ENCODE measurements at places on chromosomes 1 and 21.

DNA sequence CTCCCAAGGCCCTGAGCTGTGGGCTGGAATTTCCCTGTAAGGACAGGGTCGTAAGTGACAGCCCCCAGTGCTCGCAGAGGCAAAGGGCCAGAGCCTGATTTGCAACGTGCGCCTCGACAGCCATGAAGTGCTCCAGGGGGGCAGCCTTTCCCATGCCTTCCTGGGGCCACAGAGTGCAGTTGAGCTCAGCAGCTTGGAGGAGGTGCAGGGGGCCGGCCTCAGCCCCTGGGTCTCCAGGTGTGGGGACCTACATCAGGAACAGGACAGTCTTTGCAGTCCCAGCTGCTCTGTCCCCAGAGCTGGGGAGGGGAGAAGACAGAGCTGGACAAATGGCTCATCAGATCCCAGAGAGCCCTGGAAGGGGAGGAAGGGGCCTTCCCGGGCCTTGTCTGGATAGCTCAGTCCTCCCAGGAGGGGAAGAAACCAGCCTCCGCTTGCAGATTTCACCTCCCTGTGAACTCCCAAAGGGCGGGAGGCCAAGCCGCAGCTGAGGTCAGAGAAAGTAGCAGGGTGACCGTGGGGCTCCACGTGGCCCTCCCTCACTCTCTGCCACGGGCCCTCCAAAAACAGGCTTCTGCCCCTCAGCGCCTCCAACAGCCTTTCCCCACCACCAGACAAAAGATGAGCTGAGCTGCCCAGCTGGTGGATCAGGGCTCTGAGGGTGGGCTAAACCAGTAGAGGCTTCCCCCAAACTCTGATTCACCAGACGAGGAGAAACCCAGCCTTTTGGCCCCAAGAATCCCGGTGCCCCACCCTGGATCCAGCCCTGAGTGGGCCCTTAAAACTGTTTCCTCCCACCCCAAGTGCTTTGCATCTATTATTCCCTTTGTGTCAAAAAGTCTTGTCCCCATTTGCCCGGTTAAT is 76.5 kb downstream of the DHRS3 start:
- no peak for DNase-seq

DNA sequence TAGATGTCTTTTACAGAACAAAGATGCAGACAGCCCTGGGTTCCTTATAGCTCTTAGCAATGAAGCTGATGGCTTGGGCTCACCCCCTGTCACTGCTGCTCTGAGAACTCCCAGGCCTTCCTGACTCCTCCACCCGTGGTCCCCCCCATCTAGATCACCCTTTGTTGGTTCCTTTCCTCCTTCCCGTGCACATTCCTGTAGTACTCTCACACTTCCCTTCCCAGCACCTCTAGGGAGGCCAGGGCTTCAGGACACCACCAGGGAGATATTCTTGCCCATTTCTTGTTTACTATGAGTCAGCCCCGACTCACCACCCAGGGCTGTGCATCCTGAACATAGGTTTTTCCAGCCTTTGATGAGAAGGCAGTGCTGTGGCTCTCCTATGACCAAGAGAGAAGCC is 14.4 kb upstream of the NOS1AP start:
- DNase-seq, result no peak

DNA sequence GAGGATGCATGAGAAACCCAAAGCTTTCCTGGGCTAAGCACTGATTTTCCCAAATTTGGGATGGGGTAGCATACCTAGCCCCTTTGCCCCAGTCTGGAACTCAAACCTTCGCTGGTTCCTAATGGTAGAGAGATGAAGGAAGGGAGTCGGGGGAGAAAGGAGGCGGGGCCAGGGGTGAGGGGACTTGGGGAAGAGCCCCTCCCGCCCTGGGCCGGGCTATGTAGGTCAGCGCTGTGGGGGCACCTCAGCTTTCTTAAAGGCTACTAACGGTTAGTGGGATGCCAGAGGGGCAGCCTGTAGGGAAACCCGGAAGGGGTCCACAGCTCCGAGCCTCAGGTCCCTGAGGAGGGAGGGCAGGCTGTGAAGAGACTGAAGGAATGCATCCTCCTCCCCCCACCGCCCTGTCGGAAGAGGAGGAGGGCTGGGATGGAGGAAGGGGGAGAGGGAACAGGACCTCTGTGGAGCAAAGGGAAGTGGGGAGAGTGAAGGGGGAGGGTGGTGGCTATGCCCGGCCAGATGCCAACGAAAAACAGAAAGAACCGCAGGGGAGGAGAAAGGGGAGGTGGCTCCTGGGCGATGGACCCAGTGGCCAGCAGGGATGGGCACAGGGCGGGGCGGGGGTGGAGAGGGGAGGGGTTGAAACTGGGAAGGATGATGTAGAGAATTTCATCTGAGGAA is 1.3 kb downstream of the CADM3 start:
- no peak for DNase-seq

- DNase-seq, result no peak
These were observed 1.7 kb downstream of the FAM78B start for GRCh38 chr1:166164995-166165660.

GRCh38 chr21:36260802-36261201 is 59.2 kb upstream of the MORC3 start:
- no peak for DNase-seq

GRCh38 chr1:246750752-246751151 is 26.5 kb downstream of the SCCPDH start:
- no peak for DNase-seq

- DNase-seq, result no peak
These were observed 2.7 kb upstream of the MGST3 start for GRCh38 chr1:165628147-165628822.

- DNase-seq, result no peak
These were observed 11.9 kb downstream of the ADGRB2 start for GRCh38 chr1:31752258-31752657.

- DNase-seq, result no peak
These were observed 20.0 kb downstream of the ADGRL2 start for GRCh38 chr1:81820765-81821164.

- DNase-seq, result no peak
These were observed 183.5 kb downstream of the RUNX1 start for GRCh38 chr21:34865400-34866241.

- DNase-seq, result no peak
These were observed 12.7 kb upstream of the B3GALNT2 start for GRCh38 chr1:235516862-235517446.

DNA sequence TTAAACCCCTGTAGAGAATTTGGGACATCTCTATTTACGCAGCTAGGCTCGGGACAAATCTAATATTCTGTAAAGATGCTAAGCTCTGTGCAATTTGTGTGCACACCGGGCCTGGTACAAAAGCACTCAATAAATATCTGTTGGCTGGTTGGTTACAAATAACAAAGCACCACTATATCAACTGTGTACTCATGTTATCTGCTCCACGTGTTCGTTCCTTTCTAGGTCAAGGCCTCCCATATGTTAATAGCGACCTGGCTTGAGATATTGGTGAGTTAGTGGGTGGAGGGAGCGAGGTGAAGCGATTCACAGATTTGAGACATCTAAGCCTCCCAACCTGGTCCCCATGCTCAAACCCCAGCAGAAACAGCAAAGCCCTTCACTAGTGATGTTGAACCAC is 47.1 kb upstream of the KAZN start:
- DNase-seq, result no peak

DNA sequence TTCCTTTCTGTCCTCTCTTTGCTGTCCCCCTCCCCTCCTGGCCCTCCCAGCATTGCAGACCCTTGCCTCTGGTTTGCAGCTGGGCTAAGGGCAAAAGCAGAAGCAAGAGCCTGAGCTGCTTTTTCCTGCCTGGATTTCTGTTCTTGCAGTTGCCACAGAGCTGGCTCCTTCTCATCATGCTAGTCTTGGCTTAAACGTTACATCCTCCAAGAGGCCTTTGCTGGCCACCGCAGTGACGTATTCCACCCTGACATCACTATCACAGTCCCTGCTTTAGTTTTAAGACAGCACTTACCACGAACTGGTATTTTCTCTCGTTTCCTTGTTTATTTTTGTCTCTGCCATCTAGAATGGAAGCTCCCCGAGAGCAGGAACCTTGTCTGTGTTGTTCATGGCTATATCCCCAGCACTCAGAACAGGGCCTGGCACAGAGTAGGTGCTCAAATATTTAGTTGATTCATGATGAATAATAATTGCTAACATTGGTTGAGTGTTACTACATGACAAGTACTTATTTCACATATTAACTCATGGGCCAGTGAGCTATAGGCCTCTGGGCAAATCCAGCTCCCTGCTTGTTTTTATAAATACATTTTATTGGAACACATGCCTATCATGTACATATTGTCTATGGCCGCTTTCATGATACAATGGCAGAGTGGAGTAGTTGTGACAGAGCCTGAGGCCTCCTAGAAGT is 13.2 kb upstream of the CSF1 start:
- DNase-seq, result no peak

DNA sequence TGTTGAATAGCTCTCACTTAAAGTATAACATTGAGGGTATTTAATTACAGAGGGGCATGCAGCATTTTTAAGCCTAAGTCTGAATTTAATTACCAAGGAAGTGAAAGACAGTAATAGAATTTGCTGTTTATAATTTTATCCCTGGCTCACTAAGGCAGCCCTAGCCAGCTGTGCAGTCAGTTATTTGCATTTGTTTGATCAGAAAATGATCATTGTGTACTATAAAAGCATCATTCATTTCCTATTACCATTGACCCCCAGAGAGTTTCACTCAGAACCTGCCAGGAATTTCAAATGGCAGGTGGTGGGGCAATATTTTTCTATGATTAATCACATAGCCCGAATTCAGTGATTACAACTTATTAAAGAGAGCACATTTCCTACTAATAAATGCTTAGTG is 277.1 kb upstream of the KAZN start:
- DNase-seq, result no peak

- no peak for DNase-seq
These were observed 192.2 kb upstream of the TNR start for GRCh38 chr1:175935566-175936115.

- DNase-seq, result no peak
These were observed 27.5 kb upstream of the RASAL2 start for GRCh38 chr1:178066296-178066907.

DNA sequence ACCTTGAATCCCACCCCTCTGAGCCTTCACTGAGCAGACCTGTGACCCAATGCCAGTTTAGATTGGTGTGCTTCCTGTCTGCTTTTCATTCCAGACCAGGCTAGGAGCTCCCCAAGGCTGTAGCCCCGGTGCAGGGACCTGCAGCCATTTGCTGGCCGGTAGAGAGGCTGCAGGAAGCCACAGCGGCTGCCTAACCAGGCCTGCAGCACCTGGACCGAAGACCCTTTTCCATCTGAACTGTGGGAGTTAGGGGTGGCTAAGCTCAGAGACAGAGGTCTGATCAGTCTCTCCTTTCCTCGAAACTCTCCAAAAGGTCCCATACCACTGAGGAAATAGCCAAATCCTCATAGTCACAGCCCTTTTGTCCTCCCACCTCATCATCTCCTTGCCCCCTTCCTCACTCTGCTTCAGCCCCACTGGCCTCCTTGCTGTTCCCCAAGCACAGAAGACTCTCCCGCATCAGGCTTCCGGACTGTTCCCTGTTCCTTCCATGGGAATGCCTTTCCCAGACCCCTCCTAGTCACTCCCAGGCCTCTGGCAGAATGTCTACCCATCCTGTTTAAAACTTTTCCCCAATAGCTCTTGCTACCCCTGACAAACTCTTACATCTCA is 674 bp upstream of the TTC4 start:
- DNase-seq, result no peak

DNA sequence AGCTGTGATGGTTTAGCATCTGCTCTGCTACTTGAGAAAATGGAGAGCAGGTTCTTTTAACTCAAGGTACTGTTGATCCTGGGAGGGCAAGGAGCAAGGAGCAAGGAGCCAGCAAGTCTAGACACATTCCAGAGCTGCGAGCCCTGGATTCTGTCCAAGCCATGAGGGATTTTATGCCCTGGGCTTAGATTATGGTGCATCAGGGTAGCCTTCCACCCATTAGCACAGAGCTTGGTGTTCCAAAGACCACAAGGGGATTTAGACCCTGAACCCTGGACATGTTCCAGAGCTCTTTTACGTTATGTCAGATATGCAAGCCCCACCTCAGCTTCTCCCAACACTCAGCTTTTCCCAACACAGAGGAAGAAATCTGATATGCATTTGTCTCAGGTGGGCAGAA is 2.0 kb upstream of the OR14I1 start:
- no peak for DNase-seq

- no peak for DNase-seq
These were observed 689.9 kb downstream of the MATN1 start for GRCh38 chr1:30033256-30034104.

DNA sequence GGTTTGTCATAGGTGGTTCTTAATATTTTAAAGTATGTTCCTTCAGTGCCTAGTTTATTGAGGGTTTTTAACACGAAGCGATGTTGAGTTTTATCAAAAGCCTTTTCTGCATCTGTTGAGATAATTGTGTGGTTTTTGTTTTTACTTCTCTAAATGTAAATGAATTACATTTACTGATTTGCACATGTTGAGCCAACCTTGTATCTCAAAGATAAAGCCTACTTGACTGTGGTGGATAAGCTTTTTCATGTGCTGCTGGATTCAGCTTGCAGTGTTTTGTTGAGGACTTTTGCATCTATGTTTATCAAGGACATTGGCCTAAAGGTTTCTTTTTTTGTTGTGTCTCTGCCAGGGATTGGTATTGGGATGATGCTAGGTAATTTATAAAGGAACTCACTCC is 142.5 kb downstream of the PRDM2 start:
- no peak for DNase-seq

- no peak for DNase-seq
These were observed 11.3 kb downstream of the CRABP2 start for GRCh38 chr1:156693848-156694689.

GRCh38 chr1:110259770-110260169 is 49.7 kb downstream of the KCNC4 start:
- no peak for DNase-seq

GRCh38 chr1:70042090-70042731 is 163.2 kb downstream of the LRRC40 start:
- DNase-seq, result no peak

DNA sequence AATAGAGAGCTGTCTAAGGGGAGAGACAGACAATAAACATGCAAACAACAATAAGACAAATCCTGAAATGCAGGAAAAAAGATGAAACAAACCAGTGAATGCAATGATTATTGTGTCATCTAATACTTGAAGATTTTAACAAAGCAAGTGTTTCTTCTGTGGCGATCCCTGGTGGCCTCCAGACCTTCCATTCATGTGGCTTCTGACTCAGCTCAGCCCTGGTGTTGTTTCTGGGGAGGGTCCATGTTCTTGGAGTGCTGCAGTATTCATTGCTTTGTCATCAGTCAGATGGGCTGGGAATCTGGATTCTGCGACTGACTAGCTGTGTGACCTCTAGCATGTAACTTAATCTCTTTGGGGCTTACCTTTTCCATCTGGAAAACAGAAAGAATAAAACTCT is 1.5 kb upstream of the C2CD4D start:
- DNase-seq, result no peak
